Endothelial cell (in vitro differentiated cells): ENCODE measurements at places on chromosomes 7 and 10.

DNA sequence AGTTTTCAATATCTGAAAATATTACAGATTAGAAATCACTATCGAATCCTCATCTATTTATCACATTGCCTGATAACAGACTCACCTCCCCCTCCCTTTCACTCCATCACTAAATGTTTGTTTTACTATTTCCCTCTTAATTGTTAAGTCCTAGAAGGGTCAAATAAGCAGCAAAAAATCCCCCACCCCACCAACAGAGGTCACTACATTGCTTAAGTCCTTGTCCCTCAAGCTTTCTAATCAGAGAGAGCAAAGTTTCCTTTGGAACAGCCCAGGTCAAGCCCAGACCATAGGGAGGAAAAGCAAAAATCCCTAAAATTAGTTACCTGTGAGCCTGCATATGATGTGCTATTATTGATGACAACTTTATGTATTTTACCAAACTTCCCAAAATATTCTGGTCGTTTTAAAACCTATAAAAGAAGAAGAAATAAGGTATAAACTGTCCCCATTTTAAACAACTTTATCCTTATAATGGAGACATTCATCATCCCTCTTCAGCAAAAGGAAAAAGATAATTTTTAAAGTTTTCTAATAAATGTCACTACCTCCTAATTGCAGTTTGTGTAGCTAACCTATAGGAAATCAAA, 95.0 kb downstream of the CNOT4 start:
- peak; percentile 55 for DNase-seq

- DNase-seq = peak; percentile 83
These were observed 43.1 kb upstream of the LBX1 start for GRCh38 chr10:101272229-101272868.

DNA sequence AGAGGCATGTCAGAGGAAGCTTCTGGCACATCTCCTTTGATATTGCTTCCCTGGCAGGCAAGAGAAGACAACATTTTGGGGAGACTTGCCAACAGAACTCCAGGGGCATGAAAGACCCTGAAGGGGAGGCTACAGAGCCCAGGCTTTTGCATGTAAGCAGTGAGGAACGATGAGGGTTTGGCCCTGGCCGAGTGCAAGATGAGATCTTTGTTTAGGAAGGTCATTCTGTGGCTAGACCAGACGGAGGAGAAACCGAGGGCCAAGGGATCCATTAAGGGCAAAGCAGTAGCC, 3.8 kb downstream of the SVIL start:
- no peak for DNase-seq

DNA sequence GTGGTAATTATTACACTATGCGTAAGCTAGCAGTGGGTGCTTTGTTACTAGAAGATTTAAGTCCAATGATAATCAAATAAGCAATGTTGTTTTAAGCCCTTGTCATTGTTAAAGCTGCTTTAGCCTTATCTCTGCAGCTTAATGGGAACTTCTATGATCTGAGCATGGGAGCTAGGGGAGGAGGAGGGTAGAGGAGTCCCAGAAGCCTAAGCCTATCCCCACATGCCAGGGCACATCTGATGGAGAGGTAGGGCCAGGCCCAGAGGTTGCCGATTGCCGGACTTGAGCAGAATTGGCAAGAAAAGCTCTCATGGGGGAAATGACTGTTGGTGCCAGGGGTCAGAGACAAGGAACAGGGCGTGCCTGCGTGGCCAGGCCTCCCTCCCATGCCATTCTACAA, 13.4 kb downstream of the CUBN start:
- no peak for DNase-seq

GRCh38 chr7:18724318-18724717, 228.8 kb downstream of the HDAC9 start:
- DNase-seq = no peak

DNA sequence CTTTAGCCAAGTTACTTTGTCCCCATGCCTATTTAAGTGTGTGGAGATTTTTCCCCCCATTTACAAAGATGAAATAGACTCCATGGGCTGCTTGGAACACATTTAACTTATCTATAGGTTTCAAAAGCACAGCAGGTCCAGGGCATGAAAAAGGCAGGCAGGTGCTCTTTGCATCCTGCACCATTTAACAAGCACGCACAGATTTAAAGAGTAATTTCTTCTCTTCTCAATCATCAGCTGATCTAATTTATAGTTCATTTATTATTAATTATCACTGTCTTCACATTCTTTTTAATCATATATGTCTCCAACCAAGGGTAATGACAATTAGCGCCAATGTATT, 156.8 kb downstream of the CACNA2D1 start:
- no peak for DNase-seq

DNA sequence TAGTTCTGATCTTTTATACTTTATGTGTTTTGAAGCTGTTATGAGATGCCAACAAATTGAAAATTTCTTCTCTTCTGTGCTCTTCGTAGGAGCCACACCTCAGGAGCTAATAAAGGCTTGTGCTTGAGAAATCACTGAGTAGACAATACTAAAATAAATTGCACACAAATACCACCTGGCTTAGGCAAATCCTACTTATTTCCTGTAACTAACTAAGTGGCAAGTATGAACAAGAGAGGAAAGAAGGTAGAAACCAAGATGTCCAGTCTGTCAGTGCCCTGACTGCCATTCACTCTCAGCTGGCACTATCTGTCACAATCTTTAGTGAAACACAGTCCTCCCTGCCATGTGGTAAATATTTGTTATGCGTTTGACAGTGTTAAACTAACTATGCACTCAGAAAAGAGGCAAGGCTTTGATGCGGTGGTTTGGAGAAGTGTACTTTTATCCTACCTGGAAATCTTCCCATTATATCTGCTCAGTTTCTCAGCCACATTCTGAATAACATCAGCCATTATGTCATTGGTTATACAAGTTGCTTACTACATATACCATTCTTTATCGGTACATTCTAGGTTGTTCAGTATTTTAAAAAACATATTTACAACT, 293.4 kb upstream of the VWC2 start:
- DNase-seq = no peak

GRCh38 chr10:81886939-81887338, 11.9 kb downstream of the NRG3 start:
- no peak for DNase-seq

GRCh38 chr7:87344446-87344845, 1.0 kb upstream of the CROT start:
- DNase-seq = no peak

GRCh38 chr7:106736508-106737201, 75.7 kb upstream of the CCDC71L start:
- DNase-seq = peak; percentile 19
